Globus pallidus (tissue), 1 donor: ENCODE measurements at places on chromosomes 3 and 15.

DNA sequence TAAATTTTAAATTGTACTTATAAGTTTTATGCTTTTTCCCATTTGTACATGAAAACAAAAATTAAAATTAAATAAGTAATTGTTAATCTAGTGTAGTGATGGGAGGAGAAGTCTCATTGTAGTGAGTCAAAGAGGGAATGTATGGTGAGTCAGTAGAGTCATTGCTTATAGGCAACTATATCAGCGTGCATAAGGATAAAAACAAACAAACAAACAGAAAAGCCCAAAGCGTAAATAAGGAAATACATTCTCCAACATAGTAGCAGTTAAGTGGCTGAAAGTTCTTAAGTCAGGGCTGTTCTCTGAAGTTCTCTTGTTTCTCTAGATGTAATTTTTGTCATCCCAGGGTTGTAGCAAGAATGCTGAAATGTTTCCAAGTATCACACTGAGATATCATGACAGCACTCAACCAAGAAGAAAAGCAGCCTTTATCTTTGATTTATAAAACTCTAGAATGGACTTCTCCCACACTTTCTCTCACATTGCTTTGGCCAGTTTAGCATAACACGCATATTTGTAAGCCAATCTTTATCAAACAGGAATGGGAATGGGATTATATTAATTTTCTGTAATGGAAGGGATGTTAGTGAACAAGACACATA is 184.1 kb upstream of the TP63 start:
- DNase-seq, result no peak

DNA sequence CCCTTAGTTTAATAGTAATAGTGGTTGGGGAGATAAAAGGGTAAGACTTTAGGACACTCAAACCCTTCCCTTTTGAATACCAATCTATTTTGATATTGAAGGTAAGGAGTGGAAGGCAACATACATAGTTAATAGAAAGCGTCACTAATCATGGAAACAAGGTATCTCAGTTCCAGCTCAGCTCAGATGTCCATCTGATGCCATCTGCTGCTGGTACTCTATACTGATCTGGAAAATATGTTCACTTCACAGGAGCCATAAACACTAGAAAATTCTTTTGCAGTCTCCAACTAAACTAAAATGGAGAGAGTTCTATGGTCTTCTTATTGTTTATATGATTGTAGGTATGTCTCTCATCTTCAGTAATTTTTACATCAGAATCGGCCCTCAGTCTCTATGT is 1777.1 kb downstream of the OTOL1 start:
- no peak for DNase-seq

DNA sequence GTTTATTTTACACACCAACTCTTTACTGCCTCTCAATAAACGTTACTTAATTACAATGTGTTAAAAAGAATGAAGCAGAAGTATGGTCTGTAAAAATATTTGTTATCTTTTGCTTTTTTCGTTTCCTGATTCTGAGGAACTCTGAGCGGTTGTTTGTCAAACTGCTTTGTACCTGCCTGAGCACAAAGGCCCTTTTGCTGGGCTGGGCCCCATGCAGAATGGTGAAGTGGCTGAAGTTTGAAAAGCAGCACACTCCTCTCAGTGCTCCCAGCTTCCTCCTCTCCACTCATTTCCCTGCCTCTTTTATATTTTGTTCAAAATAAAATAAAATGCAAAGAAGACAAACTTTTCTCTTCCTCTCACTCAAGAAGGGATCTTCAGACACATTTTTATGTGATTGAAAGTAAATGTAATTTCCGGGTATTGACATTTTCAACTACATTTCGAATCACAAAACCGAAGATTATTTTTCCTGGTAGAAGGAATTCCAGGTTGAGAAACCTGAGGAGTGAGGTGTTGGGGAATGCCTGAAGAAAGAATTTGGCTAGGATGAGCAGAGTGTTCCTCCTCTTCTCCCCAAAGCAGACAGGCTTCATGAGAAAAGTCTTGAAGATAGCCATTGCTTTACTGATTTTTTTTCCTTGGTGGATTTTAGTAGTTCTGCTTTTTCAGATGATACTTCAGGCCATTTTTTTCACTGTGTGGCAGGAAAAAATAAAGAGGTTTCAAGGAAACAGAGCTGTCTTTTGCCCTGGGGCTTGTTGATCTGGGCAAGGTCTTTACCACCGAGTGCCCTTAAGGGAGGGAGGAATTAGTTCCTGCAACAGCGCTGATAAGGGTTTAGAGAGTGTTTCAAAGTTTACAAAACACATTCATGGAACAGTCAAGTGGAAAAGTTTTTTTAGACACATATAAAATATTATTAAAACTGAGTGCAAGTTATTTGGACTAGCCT is 229.8 kb downstream of the NFKBIZ start:
- DNase-seq, result no peak

DNA sequence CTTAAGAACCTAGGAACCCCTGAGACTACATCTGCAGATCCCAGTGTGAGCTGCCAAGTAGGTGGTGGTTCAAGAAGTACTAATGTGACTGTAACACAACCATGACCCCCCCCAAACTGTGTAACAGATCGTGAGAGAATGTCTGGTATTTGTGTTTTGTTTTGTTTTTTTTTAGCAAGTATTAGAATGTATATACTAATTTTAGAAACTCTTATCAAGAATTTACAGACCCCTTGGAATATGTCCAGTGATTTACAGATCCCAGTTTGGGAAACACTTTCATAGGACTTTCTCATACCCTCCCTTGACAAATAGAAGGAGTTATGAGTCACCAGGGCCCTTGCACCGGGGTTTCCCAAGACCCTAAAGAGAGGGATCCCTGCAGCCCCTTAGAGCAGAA is 79.8 kb downstream of the SEMA5B start:
- no peak for DNase-seq

- DNase-seq, result no peak
Measured at GRCh38 chr3:22089284-22089683, 338.3 kb upstream of the ZNF385D start.

- DNase-seq, result no peak
Measured at GRCh38 chr3:176855901-176856486, 341.3 kb downstream of the TBL1XR1 start.

- no peak for DNase-seq
Measured at GRCh38 chr3:168531116-168531515, 435.4 kb upstream of the GOLIM4 start.

- no peak for DNase-seq
Measured at GRCh38 chr3:24495326-24495994, 810 bp upstream of the THRB start.

GRCh38 chr3:189121092-189121491 is 50.7 kb upstream of the TPRG1 start:
- DNase-seq, result no peak

DNA sequence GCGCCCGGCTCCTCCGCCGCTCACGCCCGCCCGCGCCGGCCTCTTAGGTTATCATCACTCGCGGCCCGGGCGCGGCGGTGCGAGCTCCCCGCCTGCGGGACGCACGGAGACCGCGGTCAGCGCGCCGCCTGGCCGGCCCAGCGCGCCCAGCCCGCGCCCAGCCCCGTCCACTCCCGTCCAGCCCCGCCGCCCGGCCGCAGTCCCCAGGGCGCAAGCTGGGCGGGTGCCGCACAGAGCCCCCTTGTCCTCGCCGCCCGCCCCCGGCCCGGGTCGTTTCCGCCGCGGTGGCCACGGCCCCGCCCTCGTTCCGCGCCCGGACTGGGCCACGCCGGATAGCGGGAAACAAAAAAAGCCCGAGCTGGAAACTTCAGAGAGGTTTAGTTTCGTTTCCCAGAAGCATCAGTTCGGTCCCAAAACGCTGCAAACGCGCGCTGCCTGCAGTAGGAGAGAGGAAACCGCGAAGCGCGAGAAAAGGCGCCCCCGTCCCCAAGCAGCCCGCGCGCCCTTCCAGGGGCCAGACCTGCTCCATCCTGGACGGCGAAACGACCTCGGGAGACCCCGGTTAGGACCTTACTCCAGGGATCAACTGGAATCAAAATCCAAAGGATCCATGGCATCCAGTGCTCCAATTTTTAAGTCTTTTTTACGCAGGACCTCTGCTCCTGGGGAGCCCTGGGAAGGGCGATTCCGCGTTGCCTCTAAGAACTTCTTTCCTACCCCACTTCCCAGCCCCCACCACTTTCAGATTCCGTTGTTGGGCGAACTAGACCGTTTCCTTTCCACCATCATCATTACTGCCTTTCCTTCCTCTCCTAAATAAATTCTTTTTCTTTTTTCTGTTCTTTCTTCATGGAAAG is at the start of gene ATP10A:
TSS of gene ATP10A (minus strand) at position 217 of the 857 bp plus-strand sequence. CDS start 231 bp downstream, outside the sequence.
- DNase-seq, result no peak

- no peak for DNase-seq
Measured at GRCh38 chr15:58331560-58331912, 100.3 kb upstream of the LIPC start.

DNA sequence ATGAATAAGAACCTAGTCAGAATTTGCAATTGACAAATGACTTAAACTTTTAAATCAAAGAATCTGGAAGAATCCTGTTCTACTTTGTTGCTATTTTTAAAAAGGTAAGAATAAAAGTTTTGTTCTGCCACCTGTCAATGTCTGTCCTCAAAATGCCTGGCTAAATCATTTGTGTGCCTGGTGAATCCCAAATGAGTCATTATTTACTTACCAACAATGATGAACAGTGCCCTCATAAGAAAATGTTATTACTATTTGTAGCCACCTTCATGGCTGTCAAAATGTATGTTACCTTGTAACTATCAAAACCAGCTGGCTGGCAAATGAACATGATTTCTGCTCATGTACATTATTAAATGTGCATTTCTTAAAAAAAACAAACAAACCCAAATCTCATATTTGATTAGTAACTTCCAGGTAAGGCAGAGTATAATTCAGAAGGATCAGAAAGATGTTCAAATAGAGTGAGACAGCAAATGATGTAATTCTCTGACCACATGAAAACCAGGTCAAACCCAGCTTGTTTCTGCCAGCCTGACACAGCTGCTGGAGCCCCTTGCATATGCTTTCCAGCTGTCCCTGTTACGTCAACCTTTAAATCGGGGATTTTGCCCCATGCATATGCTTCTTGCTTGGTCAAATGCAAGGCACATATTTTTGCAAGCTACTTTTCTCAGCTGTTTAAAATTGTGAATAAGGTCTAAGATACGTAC is 137.9 kb downstream of the SSR3 start:
- DNase-seq, result no peak

DNA sequence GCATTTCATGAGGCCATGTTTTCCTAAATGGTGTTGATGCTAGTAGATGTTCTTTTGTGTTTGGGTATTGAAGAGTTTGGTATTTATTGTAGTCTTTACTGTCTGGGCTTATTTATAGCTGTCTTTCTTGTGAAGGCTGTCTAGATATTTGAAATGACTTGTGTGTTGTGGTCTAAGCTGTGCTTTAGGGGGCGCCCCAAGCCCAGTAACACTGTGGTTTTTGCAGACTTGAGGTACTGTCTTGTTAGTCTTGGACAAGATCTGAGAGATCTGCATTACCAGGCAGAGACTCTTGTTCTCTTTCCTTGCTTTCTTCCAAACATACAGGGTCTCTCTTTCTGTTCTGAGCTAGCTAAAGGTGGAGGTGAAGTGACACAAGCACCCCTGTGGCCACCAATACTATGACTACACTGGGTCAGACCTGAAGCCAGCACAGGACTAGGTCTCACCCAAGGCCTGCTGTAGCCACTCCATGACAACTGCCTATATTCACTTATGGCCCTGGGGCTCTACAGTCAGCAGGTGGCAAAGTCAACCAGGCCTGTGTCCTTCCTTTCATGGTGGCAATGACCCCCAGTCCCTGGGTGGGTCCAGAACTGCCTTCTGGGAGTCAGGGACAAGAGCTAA is 152.1 kb upstream of the TBC1D5 start:
- peak; percentile 18 for DNase-seq

DNA sequence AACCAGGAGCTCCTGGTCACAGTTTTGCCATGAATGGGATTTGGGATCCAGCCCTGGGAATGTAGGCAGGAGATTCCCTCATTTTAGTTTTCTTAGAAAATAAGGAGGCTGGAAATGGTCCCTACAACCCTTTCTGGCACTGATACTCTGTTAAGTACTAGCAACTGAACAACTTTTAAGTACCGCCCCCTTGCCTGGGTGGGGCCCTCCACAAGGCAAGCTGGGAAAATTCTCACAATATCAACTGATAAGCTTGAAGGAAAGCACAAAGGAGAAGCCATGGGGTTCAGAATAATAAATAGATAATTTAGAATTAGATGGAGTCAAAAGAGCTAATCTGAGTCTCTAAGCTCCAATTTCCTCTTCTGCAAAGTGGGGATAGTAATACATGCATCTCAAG is 4.2 kb upstream of the DGKG start:
- no peak for DNase-seq
